ENCODE measurements at places on chromosomes 2 and 18.

DNA sequence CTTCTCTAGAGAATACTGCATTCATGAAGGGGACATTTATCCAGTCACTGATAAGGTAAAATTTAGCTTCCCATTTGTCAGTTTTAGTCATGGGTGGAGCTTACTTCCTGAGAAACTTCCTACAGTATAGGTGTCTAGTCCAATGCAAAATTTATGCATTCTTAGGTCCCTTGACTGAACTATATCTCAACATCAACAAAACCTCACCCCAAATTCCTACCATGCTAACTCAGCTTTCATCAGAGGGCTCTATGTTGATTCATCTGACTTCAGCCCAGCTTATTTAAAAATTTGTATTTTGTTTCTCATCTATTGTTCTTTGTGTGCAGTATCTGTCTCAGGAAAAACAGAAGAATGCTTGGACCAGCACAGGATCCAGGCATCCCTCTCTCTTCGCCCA lies 296.4 kb upstream of the ACVR2A start:
- DNase-seq = no peak

GRCh38 chr2:232683368-232683767 lies 13.8 kb upstream of the GIGYF2 start:
- DNase-seq = no peak

DNA sequence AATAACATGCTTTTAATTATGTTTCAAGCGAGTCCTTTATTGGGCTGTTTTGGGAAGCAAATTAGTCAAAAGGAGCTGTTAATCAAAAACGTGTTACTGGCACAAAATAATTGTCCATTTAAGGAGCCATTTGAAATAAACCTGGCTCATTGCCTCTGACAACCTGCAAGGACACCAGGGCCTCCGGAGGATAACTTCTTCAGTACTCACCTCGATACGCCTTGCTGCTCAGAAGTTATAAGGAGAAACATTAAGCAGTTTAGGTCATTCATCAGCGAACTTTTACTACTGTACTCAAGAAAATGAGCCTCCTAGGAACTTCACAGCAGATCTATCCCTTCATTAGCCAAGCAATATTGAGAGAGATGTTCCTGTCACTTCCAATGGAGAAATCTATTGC lies 1579.2 kb upstream of the ACVR2A start:
- peak; percentile 16 for DNase-seq

- DNase-seq = no peak
Measured at GRCh38 chr2:161141033-161141432, 19.2 kb upstream of the TANK start.

DNA sequence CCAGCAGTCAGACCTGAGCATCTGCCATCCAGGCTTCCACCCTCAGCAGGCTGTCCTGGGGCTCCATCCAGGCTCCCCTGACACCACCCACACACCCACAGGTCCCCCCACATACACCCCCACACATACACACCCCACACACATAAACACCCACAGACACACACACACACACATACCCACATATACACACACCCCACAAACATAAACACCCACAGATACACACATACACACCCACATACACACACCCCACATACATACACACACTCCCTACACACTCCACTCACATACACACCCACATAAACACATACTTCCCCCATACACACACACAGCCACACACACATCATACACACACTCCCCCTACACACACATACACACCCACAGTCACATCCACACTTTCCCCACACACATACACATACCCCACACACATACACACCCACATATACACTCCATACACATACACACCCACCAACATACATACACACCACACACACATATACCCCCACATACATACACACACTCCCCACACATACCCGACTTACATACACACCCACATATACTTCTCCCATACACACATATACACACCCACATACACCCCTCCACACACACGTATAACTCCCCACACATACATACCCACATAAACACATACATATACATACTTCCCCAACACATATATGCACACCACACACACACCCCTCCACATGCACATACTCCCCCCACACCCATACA lies 183.3 kb upstream of the ETAA1 start:
- no peak for DNase-seq

DNA sequence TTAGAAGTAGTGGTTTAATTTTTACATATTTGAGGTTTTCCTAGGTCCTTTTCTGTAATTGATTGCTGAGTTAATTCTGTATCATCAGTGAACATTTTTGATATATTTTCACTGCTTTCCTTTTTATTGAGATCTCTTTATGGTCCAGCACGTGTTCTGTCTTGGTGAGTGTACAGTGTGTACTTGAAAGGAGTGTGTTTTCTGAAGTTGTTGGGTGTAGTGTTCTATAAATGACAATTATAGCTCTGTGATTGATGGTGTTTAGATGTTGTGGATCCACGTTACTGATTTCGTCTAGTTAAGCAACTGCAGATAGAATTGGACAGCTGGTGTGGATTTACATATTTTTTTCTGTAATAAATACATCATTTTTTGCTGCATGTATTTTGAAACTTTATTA lies 32.7 kb downstream of the AGFG1 start:
- no peak for DNase-seq

DNA sequence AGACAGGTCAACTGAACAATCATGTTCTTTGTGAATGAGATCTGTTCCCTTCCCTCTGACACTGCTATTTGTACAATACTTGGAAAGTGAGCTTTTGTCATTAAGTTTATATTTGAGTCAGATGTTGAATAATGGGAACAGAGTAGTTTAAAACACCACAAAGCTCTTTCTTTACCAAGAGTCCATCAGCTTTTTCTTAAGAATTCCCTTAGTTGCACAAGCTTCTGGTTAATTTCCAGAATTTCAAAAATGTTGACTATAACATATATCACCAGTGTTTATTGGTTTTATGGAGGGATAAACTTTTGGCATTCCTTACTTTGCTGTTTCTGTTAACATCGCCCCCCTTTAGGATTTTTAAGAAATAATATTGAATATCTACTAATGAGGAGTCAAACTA lies 403.7 kb downstream of the CCDC85A start:
- no peak for DNase-seq

DNA sequence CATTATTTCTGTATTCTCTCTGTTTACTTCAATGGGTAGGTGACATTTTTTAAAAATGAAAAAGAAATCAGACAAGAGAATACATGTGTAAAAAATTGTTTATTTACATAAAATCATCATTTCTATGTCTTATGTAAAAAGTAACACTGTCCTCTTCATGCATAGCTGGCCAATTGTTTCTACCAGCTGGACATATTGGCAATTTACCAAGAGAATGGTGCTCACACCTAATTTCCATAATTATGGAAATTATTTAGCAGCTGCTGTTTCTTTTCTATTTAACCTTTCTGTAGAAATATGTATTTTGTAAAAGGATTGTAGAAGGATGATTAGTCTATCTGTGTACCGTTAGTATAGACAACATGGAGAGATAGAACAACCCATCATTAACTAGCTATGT lies 791.9 kb downstream of the TRIB2 start:
- DNase-seq = no peak

DNA sequence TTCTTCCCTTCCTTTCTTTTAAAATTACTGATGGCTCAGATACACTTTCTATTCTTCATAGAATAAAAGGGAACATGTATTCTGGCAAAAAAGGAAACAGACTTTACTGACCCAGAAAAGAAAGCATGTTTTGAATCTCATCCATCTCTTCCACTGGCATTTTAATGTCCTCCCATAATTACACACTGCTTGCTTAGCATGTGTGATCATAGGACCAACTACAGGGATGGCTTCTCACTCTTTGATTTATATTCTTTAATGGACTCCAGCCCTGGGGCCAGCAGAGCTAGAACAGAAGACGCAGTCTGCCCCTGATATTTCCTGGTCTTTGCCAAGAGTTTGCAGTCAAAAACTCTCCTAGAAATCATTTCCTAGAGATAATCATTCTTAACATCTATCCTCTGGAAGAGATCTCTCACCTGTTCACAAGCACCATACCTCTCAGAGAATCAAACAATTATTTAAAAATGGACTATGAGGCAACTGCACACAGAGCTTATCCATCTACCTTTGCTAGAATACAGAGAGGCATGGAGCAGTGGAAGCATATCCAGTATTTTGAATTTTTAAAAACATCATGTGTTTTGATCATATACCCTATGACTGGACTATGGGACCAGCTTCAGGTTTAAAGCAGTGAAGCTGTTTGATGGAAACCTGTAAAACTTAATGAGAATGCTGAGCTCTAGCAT lies 429.1 kb downstream of the NRXN1 start:
- no peak for DNase-seq

DNA sequence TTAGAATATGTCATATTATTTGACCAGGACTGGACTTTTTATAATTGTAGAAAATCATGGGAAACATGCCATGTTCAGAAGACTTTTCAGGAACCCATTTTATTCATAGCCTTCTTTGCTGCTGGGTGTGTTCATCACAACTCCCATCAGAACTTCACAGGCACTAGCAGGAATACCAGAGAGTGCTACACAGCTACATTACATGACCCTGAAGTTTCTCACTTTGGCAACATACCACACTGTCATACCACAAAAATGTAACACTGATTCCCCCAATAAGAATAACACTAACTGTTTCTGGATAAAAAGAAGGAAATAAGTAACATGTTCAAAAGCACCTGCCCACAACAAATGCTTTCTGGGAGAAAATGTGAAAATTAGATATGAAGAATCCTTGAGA lies 405.4 kb downstream of the CDH2 start:
- DNase-seq = no peak

- no peak for DNase-seq
Measured at GRCh38 chr2:85902496-85902895, 13.7 kb upstream of the ST3GAL5 start.

GRCh38 chr2:69828938-69829255 lies 563 bp upstream of the GMCL1 start:
- no peak for DNase-seq

GRCh38 chr2:36544638-36545338 lies 53.2 kb downstream of the FEZ2 start:
- DNase-seq = no peak

- DNase-seq = no peak
Measured at GRCh38 chr2:7517851-7518250, 600.6 kb downstream of the RNF144A start.

- peak; percentile 94 for DNase-seq
Measured at GRCh38 chr2:44952143-44952805, 10.8 kb downstream of the SIX3 start.

DNA sequence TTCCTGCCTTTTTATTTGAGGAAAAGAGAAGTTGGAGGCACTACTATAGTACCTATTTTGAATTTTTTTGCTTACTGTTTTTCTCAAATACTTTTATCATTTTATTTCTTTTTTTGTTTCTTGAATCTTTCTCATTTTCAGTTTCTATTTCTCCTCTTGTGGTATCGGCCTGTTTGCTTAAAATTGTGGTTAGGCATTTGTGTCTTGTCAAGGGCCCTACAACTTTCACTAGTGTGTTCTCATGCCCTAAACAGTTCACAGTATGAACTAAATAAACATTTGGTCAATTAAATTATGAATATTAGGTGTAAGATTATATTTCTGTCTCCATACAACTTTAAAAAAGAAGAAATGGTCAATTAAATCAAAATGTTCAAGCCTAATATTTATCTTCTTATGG lies 613.5 kb downstream of the MBD2 start:
- DNase-seq = no peak

GRCh38 chr2:20012282-20013125 lies at the start of gene MATN3:
Gene MATN3 (minus strand): TSS chr2:20012668. CDS start chr2:20012631, 37 bp downstream.
- DNase-seq = peak; percentile 67

- DNase-seq = no peak
Measured at GRCh38 chr2:168690381-168690885, 112.0 kb upstream of the NOSTRIN start.

- no peak for DNase-seq
Measured at GRCh38 chr2:186737732-186738508, 44.1 kb downstream of the FAM171B start.

DNA sequence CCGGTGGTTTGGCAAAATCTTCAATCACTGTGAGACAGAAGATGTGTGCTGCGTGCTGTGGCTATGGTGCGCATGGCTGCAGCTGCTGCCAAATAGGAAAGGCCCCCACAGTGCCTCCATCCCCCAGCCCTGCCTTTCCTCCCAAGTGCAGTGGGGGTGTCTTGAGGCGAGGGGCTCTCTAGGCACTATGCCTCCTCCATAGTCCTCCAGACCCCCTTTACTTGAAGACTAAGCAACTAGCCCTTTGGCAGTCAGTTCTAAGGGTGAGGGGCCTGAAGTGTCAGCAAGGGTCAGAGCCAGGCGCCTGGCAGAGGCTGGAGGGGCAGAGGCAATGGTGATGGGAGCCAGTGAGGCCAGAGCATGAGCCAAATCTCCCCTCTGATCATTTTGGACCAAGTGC lies 13.6 kb upstream of the TMEM185B start:
- DNase-seq = no peak

DNA sequence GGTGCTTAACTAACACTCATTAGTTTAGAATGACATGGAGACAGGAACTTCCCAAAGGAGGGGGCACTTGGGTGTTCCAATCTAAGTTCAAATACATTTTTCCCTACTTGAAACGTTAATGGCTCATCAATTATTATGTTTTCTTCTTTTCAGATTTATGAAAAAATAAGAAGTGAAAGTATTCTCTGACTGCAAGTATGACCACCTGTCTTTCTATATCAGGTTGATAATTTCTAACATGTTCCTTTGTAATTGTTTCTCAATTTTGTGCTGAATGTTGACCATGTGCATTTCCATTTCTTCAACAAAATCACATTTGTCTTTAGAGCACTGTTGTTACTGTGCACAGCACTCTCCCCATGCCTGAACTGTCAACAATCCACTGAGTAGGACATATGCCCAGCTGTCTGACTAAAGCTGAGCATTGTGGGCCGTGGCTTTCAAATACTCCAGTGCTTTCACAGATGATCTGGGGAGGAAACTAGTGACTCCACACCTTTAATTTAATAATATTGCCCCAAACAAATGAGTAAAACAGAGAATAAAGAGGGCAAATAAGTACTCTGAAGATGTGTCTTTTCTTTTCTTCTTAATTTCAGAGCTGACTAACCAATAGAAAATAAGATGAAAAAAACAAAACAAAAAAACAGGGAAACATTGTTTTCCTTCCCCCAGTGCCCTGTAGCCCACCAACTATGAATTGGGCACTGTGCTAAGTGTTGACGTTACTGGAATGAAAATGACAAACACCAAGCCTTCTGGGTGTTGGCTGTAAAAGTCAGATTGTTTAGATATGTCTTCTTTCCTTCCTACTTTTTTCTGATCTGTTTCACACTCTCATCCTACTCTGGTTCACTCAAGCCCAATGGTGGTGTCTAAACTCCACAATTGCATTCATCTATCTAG lies 16.0 kb downstream of the LANCL1 start:
- DNase-seq = no peak

DNA sequence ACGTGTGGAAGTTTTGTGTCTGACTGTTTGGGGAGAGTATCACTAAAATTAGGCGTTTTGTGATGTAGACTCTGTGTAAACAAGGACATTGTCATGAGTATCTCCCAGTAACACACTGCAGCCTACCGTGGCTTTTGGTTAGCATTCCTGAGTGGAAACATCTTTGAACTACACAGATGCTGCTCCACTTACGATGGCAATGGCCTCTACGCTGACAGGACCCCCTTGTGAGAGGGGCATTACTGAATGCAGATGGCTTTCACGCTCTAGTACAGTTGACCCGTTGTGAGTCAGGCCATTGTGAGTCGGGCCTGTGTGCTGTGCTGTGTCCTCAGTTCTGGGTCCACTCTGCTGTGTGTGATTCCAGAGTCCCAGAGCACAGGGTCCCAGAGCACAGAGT lies 34.4 kb upstream of the ADNP2 start:
- no peak for DNase-seq
